ENCODE measurements at places on chromosomes 2 and 18.

DNA sequence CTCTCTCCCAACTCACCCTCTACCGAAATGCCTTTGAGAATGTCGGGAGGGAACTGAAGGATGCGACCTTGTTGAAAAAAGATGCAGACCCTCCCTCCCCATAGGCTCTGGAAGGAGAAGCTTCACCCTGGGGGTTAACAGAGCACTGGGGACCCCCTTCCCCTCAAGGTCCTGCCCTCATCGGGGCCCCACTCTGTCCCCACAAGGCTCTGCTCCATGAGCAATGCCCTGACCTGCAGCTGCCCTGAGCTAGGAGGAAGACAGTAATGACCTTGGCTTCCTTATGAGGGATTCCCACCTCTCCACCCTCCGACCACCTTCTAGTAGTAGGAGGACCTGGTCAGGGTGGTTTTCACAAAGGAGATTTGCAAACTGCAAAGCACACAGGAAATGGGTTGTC, 44.4 kb upstream of the HPCAL1 start:
- DNase-seq, result no peak

GRCh38 chr2:95374029-95374428, 28.5 kb upstream of the FAHD2A start:
- DNase-seq, result no peak

DNA sequence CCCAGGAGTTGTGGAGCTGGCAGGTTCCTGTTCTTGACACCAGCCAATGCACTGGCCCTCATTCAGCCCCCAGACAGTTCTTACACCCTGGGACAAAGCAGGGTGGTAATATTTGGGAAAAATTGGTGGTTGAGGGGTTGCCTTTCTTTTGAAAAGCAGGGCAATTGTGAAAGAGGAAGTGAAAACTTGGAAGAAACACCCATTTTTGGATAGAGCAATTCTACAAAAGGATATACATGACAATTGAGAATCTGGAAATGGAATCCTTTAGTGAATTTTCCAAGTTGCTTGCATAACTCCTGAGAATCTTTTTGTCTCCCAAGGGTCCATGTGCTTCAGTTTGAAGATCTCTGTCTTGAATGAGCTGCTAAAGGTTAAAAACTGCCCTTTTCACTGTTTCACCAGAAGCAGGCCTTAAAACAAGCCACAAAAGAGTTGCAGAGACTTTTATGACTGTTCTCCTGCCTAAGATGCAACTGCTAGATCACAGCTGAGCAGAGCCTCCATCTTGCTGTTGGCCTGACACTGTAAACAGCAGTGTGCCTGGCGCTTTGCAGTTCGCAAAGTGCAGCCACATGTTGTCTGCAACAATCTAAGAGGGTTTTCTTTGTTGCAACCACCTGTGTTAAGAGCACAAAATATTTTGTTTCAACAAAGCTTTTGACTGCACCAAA, 11.8 kb downstream of the COL4A4 start:
- DNase-seq, result no peak

GRCh38 chr18:77405096-77405495, 155.4 kb downstream of the GALR1 start:
- DNase-seq, result no peak

GRCh38 chr2:84940088-84940470, 30.9 kb upstream of the KCMF1 start:
- DNase-seq, result no peak

GRCh38 chr2:181841079-181841478, 50.5 kb upstream of the ITPRID2 start:
- DNase-seq, result no peak

DNA sequence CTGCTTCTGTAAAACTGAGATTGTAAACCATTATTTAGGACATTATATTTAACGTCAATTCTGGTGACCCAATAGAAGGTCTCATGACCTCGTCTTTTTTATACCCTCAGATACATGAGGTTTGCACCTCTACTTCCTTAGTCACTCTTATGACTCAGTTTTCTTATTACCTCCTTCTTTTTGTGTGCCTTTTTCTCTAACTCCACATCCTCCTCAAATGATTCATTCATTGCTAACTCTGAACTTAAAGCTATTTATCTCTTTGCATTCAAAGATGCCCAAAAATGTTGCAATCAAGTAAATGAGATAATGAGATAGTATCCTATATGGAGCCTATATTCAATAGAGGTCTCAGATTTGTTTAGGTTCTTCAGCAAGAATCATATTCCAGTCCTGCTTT, 121.0 kb upstream of the KYNU start:
- DNase-seq, result no peak

- no peak for DNase-seq
These were observed 211.4 kb downstream of the PIEZO2 start for GRCh38 chr18:10937743-10938640.
